ENCODE measurements at places on chromosomes 6 and 20.

DNA sequence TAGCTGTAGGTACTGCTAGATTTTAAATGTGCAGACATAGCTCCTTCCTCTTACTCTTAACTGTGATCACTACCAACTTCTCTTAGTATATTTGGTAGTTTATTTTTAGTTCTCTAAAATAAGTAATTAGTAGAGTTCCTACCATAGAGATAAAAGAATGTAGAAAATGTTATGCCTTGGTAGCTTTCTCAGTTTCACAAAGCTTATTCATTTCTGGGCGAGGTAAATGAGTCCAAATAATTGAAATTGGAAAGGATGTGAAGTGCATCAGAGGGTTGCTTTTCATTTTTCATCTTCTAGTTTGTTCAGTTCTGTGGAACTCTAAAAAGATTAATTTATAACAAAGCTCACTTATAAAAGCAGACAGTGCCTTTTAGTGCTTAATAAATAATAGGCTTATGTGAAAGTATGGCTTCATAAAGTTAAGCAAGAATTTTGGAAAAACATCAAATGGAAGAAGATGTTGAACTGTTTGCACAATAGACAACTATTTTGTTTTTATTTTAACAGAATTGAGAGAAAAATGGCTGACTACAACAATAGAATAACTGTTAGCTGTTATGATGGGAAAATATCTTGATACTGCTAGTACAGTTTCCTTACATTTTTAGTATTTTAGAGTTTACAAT, 303.7 kb downstream of the UTRN start:
- no peak for DNase-seq

DNA sequence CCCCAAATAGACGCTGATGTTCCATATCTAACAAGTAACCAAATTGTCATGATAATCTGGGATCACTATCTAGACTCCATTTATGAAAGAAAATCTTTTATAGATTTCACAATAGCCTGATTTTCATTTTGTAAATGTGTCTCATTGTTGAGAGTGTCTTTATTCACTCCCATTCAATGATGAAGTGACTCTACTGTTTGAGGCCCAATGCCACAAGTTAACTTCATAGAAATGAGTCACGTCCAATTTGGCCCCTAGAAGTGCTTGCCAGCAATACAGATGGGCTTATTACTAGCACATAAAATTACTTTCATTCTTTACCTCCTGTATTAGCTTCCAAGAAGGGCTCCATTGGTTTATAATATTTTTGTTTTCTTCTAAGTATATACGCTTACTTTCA, 6.3 kb downstream of the IPCEF1 start:
- no peak for DNase-seq

DNA sequence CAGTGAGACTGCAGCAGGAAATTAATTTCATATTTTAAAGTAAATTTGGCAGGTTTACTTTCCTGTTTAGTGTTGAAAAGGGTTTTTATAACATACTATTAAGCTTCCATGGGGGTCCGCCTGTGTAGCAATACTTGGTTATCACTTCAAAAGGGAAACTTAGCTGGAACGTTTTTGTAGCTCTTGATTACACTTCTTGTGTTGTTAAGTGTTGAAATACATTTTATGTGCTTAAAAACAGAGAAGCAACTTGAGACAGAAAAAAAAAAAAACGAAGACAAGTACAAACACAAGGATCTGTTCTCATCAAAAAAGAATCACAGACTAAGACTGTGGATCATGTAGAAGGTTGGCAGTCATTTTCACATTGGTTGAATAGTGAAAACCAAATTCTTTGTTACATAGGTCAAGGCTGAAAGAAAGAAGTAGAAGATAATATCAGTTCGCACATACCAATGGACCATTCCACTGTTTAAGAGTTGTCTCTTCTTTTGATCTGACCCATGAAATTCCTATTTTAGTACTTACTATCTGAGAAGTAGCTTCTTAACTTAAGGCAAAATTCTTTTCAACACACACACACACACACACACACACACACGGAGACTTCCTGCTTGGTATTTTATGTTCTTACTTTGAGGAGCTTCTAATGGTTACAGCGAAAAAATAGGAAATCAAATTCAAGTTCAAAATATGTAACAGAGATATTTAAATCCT, 113.9 kb upstream of the SLC35B3 start:
- DNase-seq, result no peak

- no peak for DNase-seq
Measured at GRCh38 chr20:64107736-64108457, 532 bp upstream of the NPBWR2 start.

DNA sequence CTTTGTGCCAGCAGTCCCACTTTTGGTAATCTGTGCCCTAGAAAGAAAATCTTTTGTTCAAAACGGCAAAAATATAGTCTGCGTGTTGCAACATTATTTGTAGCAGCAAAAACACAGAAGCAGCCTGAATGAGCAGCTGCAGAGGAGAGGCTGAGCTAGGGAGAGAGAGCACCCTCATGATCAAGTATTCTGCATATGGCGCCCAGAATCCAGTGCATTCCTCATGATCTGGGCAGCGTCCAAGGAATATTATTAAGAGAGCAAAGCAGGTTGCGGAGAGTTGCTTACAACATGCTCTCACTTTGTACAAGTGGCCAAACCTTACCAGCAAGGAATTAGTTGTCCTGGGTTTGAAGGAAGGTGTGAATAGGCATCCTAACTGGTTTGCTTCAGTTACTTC, 25.9 kb downstream of the KIZ start:
- DNase-seq, result no peak

- DNase-seq, result no peak
Measured at GRCh38 chr20:25490656-25491445, 83.4 kb downstream of the GINS1 start.

DNA sequence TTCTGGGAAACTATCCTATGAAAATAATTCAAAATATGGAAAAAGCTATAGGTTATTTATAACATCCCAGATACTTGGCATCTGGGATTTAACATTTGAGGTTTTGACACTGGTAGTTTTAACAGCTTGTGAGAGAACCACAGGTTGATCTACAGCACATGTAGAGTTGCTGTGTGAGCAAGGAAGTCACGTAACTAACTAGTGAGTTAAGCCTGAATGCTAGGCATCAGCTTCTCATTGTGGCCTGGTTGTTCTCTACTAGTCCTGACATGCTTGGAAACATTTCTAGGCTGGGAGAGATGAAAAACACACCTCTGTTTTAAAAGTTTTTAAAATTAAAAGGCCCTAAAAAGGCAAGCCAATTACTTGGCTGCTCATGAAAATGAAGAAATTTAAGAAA, 28.2 kb downstream of the ESF1 start:
- DNase-seq, result no peak

DNA sequence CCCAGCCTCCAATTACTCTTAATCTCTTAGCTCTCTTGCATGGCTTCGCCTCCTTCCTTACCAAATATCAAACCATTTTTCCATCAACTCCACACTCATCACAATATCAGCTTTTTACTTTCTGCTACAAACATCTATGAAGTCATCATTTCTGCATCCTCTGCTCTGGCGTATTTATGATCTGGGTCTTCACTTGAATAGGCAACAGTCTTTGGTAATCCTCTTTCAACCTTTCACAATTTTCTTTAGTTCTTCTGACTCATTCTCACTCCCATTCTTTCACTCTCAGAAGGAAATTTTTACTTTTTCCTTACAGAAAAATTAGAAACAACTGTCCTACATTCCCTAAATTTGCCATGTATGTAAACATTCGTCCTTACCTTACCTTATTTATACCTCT, 522.4 kb downstream of the HDGFL1 start:
- no peak for DNase-seq

DNA sequence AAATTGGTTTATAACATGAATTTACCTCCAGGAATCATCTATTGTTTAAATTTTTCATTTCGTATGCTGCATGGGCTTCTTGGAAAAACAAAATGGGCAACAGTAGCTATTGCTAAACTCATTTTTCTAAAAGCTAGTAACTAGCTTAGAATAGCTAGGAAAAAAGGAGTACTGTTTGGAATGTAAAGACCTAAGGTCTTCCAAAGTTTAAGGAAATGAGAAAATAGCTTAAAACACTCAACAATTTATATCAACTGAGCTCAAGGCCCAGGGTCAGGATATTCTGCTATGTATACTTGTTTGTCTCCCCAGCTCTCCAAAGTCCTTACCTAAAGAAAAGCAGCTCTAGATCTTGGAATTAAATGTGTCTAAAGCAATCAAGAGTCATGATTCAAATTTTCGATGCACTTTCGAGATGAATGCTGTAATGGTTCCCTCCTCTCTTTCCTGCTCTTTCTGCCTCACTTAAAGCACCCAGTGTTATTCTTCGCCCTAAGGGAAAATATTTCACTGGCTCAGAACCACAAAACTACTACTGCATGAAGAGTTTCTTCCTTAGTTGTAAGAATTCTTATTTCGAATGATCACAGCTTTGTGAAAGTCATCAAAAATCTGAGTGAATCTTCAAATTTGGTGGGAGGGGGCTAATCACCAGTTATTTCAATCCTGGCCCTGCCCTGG, 41.6 kb downstream of the LYRM4 start:
- no peak for DNase-seq

- DNase-seq, result no peak
Measured at GRCh38 chr20:50885781-50886180, 45.5 kb downstream of the ADNP start.

GRCh38 chr6:168782187-168782751, 341.3 kb downstream of the SMOC2 start:
- no peak for DNase-seq

GRCh38 chr6:107128175-107128574, 12.9 kb upstream of the BEND3 start:
- no peak for DNase-seq

GRCh38 chr20:45461225-45461624, 8.3 kb upstream of the WFDC2 start:
- DNase-seq, result no peak

DNA sequence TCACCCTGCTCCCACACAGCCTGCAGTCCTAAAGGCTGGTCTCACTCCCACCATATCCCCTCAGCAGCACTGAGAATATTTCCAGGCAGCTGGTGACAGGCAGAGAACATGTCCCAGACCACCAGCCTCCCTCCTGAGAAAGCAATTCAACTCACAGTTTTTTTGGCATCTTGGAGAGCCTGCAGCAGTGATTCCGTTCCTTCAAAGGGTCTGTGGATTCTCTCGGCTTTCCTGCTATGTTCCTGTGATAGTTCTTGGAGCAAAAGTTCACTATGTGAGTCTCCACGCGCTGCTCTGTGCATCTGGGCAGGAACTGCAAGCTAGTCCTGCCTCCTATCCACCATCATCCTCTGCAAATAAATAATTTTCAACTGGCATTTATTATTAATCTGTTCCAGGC, 448.3 kb upstream of the HSF2 start:
- DNase-seq, result no peak

DNA sequence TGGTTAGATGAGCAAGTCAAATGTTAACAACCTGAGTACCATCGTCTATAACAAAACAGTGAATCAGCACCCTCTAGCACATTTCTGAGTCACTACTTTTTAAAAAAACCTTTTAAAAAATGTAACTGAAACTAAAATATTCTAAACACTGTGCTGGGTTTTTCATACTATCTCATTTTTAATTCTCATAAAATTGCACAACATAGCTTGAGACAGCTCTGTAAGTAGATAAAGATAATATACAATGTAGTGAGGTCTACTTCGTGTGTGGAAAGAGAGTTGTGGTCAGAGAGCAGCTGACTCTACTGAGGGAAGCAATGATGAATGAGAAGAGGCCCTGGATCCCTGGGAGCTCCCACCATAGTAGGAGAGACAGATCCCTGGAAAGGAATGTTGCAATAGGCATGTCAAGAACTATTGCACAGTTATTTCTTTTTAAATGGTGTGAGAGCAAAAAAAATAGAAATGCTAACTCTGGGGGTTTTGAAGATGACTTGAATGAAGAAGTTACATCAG, 13.6 kb upstream of the CALHM6 start:
- no peak for DNase-seq

DNA sequence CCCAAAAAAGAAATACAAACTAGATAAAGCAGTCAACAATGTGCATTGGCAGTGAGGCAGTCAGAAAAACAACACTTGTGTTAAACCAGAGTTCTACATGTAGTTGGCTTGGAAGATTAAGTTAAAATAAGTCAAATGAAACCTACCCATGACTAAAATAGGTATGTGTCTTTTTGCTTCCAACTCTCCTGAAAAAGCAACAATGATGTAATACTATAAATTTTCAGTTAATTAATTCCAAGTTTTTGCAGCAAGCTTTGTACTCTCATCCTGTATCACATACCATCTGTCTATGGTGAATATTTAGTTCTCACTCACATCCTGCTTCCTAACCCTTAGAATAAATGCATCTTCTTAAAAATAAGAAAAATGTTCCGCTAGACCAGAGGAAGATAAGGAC, 261.5 kb downstream of the KIF16B start:
- no peak for DNase-seq

GRCh38 chr20:56995635-56996075, 270.8 kb downstream of the BMP7 start:
- DNase-seq, result peak; percentile 72

DNA sequence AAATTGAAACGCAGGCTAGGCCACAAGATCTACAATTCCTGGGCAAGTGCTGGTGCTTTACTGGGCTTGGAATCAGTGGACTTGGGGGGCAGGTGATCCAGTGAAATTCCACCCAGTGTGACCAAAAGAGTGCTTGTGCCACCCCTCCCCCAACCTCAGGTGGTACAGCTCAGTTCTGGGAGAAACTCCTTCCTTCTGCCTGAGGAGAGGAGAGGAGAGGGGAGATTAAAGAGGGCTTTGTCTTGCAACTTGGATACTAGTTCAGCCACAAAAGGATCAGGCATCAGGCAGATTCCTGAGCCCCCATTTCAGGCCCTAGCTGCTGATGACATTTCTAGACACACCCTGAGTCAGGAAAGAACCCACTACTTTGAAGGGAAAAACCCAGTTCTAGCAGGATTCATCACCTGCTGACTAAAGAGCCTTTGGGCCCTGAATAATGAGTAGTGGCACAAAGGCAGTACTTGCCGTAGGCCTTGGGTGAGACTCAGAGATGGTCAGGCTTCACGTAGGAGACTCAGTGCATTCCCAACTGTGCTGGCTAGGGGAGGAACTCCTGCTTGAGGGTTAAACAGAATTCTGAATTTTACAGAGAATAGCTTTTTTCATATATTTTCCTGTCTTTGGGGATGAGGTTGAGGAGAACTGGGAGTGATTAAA, 446.7 kb downstream of the BMP2 start:
- DNase-seq, result no peak

DNA sequence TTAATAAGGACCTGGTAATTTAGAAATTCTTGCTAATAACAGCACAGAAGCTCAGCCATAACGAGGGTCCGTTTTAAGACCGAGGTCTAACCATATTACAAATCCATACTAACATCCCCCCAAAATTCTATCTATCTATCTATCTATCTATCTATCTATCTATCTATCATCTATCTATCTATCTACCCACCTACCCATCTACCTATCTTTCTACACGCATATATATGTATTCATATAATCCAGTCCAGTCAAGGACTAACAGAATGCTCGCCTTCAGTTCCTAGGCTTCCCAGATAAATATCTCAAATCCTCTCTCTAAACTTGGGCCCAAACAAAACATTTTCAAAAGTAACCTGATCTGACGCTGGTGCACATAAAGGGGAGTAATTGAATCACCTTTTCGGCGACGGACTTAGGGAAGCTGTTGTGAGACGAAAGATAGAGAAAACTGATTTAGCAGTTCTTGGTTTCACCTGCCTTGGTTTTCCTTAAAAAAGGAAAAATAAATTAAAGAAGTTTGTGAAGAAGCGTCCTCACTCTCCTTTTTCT, 14.5 kb downstream of the HMGN4 start:
- no peak for DNase-seq

- peak; percentile 98 for DNase-seq
Measured at GRCh38 chr20:44210406-44211176, at the start of gene OSER1. Gene OSER1, minus strand, starts transcription at chr20:44210771. Its CDS starts 3,814 bp downstream, at chr20:44206957.

- peak; percentile 63 for DNase-seq
Measured at GRCh38 chr6:51934098-51934497, 153.3 kb downstream of the PKHD1 start.

- no peak for DNase-seq
Measured at GRCh38 chr6:121652223-121652622, 216.8 kb downstream of the GJA1 start.

Measured in HEK293T (cell line).